ENCODE measurements at places on chromosomes 1 and 21. TPM values are rescaled to one million over a fixed set of nuclear protein-coding genes. Genes with fewer than 3 reads are reported as not detected.

LRRC39 gene
- total RNA-seq = 0.46 TPM

FCRL2 gene
- total RNA-seq = not detected

LCE1C gene
- total RNA-seq = not detected

MX1 gene
- total RNA-seq = 723 TPM

PDPN gene
- not detected for total RNA-seq

KCNC4 gene
- 7.1 TPM for total RNA-seq

OR2G6 gene
- not detected for total RNA-seq

TBX15 gene
- not detected for total RNA-seq

Data from activated CD4-positive, alpha-beta T cell treated with anti-CD3 and anti-CD28 coated beads, Interleukin-2, amount 10 ng/mL, durations not matched to agents 7 days and 5 days (primary cell).